ENCODE measurements at places on chromosomes 7 and 10.

DNA sequence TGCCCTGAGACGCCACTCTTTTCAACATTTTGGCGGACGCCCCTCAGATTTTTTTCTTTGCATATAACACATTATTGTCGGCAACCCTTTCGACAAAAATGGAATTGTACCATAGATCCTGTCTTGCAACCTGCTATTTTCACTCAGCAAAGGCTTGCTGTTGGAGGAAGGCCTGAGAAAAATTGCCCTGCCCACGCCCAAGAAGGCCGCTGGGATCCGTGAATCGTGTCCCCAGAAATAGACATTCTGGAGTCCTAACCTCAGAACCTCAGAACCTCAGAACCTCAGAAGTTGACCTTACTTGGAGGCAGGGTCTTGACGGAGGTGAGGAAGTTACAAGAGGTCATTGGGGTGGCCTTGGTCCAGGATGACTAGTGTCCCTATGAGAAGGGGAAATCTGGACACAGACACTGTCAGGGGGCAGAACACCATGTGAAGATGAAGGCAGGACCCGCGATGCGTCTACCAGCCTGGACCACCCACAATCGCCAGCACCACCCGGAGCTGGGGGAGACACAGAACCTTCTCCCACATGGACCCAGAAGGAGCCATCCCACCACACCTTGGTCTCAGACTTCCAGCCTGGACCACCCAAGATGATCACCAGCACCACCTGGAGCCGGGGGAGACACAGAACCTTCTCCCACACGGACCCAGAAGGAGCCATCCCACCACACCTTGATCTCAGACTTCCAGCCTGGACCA is 19.1 kb upstream of the DNAAF5 start:
- no peak for DNase-seq

DNA sequence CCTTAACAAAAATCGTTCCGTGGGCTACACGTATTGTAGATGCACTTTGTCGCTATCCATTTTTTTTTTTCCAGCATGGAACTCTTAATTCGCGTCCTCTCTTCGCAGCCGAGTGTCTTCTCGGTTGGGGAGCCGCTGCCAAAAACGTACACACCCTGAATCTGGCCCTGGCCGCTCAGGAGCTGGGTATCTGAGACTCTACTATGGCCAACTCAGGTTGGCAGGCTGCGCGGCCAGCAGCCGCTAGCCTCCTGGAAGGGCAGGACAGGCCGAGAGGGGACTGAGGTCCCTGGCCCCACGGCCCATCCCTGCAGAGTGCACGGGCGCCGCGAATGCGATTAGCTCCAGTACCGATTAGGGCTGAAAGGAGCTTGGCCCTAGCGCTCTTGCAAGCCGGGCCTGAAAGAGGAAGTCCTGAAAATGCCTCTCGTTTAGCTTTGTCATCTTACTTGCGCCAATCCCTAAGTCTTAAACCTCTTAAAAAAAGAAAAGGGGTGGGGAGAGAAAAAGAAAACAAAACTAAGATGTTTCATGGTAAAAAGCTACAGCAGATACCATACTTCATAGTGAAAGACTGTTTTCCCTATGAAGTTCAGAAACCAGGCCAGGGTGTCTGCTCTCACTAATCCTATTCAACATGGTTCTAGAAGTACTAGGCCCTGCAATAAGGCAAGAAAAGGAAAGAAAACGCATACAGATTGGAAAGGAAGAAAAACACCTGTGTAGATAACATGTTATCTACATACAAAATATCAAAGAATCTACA is 113.2 kb upstream of the RHEB start:
- peak; percentile 62 for DNase-seq

GRCh38 chr10:86061278-86062197 is 305.1 kb downstream of the GRID1 start:
- DNase-seq: no peak

- DNase-seq: no peak
These were observed 57.0 kb downstream of the KAT6B start for GRCh38 chr10:74883428-74883827.

GRCh38 chr10:116270771-116271592 is 2.0 kb downstream of the GFRA1 start:
- DNase-seq: no peak

GRCh38 chr10:90992462-90992861 is 71.6 kb upstream of the ANKRD1 start:
- DNase-seq: no peak

GRCh38 chr7:148711191-148712102 is 12.7 kb downstream of the CUL1 start:
- peak; percentile 52 for DNase-seq

GRCh38 chr10:101778781-101779543 is 3.0 kb upstream of the FGF8 start:
- peak; percentile 43 for DNase-seq

- peak; percentile 54 for DNase-seq
These were observed 26.9 kb downstream of the ASAH2 start for GRCh38 chr10:50224330-50224952.

DNA sequence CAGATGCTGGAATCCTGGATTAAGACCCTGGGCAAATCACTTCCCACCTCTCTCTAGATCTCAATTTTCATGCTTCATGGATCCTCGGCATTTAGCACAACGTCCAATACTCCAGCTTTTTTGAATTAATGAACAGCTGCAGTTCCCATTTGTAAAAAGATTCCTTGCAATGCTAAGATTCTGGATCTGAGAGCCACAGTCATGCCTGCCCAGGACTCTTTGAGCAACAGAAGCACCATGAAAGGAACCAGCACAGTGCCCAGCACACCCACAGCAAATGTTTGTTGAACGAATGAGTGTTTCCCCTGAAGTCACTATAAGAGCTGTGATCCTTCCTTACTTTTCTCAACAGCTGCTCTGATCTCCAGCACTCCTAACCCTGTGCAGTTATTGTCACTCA is 20.8 kb upstream of the DDIT4 start:
- DNase-seq: no peak

DNA sequence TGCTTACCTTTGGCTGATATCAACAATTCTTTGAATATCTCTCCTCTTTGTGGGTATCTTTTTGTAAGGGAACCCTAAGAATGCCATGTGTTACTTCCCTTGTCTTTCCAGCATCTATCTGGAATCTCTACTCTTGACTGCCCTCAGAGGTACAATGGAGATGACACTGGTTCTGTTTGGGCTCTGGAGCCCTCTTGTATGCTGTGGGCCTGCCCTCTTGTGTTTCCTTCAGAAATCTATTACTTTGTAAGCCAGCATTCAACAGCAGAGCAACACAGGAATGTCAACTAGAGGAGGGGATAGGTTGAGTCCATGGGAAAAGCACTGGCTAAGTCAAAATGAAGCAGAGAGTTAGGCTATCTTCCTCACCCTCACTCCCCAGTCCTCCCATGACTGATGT is 142.3 kb downstream of the XPNPEP1 start:
- DNase-seq: no peak

GRCh38 chr7:50664461-50664922 is 99.3 kb upstream of the DDC start:
- DNase-seq: peak; percentile 49

- DNase-seq: no peak
These were observed 7.6 kb downstream of the CYP26A1 start for GRCh38 chr10:93081318-93081717.

DNA sequence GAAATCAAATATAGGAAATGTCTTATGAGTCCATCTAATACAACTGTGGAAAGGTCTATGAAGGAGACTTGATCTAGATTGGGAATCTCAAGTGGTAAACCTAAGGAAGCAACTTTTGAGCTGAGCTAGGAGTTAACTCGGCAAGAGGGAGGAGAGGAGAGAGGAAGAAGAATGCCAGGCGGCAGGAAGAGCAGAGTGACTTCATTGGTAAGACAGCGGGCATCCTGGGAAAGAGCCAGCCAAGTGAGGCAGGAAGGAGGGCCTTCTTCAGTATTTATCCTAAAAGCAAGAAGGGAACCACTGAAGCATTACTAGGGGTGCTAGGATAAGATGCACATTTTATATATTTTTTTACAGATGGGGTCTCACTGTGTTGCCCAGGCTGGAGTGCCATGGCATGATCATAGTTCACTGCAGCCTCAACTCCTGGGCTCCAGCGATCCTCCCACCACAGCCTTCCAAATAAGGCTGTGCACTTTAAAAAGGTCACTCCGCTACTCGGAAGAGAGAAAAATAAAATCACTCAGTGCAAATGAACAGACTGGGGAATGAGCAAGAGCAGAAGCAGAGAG is 2.0 kb downstream of the BCL7B start:
- no peak for DNase-seq

GRCh38 chr7:10245406-10245805 is 728.3 kb upstream of the PHF14 start:
- DNase-seq: no peak

DNA sequence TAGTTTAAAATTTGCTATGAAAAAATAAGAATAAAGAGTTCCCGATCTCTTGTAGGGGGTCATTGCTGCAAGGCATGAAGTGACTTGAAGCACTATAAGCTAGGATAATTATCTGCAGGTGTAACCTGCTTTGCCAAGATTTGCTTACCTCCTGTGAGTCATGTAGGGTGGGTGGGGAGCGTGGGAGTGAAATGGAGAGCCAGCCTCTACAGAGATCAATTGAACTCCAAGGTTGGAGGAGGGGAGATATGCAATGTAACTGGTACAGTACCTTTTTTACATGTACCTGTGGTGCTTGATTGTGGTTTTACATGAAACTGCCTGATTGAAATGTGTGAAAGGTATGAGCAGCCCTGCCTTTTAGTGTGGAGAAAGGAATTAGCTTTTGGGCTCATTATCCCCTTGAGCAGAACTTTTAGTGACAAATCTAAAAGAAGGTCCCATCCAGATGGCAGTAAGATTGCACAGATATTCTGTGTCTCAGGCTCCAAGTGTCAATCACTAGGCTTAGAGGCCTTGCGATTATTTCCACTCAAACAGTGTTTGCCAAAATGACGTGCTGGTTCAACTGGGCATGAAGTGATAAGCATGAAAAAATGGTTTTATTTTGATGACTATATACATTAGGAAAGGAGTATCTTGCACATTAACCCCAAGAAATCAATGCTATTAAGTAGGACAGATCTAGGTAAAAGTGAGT is 138.6 kb upstream of the GRB10 start:
- DNase-seq: peak; percentile 34

DNA sequence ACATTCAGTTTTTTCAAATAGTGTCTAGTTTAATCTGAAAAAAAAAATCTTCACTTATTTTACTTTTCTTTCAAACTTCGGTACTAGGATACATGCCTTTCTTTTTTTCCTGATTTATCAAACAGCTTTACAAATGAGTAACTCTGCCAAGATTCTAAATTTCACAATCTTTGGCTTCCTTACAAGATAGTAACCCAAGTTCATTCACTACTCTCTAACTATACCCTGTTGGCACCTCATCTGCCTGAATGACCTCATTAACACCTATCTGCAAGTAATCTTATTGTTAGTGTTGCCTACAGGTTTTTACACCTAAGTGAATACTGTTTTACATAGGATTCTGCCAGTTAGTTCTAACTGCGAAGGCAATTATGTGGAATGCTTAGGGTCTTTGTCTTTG is 159.8 kb downstream of the FOXP2 start:
- no peak for DNase-seq

DNA sequence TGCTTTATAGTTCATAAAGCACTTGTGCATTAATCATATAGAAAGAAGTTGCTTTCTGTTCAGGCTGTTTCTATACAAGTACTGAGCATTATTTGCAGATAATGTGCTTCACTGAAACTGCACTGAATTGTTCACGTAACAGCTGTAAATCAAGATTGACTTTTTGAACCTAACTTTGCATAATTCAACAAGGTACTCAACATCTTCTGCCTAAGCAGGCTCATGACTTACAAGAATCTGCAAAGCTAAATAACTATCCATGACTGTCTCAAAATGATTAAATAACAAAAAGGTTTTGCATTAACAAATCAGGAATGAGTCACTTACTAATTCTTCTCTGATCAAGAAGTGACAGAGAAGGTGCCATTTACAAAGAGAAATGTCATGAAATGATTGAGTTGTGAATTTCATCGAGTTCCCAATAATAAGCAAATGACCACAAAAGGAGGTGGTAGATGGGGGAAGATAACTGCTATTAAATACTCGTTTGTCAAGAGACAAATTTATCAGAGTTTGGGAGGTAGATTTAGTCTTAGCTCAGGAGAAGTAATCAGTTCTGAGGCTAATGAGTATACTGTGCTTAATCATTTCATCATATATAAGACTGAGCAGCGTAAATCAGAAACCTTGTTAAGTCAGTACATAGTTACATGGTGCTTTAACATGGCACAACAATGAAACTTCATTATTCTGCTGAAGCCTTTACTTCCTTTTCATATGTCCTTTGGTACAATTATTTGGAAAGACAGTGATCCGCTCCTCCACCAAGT is 161.3 kb upstream of the LRRN3 start:
- no peak for DNase-seq

GRCh38 chr7:74454021-74454924 is 567 bp downstream of the GTF2IRD1 start:
- DNase-seq: peak; percentile 43

DNA sequence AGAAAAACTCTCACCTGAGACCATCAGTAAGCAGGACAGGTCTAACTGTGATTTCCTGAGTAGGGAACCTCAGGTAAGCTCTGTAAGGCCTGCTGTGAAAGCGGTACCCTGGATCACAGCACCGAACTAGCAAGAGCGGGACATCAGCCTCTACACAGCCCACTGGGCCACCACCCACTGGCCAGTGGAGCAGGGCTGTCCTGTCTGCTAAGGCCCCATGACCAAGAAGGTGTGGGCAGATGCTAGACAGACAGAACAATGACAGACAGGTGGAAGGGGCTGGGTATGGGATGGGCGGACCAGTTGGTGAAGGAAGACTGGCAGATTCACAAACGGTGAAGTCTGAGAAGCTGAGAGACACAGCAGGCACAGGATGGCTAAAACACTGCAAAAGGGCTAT is 79.4 kb upstream of the DDC start:
- DNase-seq: no peak

GRCh38 chr7:20219446-20220292 is 2.5 kb upstream of the MACC1 start:
- DNase-seq: peak; percentile 20

All from activated CD8-positive, alpha-beta T cell treated with anti-CD3 and anti-CD28 coated beads for 36 hours (primary cell).